ENCODE measurements at places on chromosomes 7 and 10. TPM values are rescaled to one million over a fixed set of nuclear protein-coding genes. Genes with fewer than 3 reads are reported as not detected.

GRCh38 chr10:120982507-120982906 is 131.3 kb downstream of the WDR11 start:
- no peak for DNase-seq

DNA sequence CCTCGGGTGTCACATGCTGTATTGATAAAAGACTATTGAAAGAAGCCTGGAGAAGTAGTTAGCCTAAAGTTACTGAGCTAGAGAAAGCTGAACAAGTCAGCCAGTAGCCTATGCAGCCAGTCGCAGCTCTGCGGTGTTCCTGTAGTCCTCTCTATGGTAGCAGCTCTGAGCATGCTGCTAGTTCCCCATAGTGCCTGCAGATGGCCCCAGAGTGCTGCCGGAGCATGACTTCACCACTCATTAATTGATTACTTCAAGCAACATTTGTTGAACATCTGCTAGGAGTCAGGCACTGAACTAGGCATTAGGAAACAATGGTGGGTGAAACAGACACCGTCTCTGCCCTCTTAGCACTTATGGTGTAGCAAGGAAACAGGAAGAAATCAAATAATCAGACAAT is 422.7 kb downstream of the SORCS3 start:
- DNase-seq, result no peak

DNA sequence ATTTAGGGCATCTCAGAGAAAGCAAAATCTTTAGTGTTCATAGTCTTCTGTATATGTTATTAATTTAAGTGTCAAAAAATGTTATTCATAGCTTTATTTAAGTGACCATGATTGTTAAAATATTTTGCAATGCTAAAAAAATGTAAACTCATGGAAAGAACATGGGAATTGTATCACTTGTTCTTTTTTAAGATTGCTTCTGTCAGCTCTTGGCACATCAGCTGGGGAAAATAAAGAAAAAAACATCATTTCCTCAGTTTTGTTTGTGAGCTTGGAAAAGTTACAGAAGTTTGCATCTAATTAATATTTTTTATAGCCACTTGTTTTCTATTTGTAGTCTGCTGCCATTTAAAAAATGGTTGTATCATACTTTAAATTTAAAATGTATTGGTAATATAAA is 285.9 kb upstream of the CSTF2T start:
- DNase-seq, result no peak

GRCh38 chr10:74821501-74821900 is 4.9 kb upstream of the KAT6B start:
- no peak for DNase-seq

DNA sequence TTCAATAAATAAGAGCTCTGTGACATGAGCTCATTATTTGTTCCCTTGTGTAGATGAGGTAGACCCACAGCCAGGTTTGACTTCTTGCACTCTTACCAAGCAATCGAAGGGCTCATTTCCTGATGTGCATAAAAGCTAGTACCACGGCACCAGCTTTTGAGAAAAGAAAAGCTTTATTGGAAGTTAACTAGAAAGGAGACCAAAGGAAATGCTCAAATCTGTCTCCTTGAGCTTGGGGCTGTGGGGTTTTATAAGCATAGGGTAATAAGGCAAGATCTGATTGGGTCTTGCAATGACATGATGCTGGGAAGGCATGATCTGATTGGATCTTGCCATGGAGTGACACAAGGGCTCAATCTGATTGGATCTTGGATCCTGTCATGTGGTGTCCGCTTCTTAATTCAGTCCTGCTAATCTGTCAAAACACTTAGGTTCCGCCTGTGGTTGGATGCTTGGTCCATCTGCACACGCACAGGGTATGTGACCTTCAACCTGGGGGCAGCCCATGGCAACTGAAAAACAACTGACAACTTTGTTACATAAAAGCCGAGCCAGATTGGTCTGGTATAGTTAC is 47.8 kb upstream of the FRMD4A start:
- DNase-seq, result no peak

Gene AKR1B1
- total RNA-seq, result 106 TPM

Gene LRIT1
- total RNA-seq, result not detected

Measured in tibial nerve (tissue), 4 donors.